ENCODE measurements at places on chromosomes 13 and 19. TPM values are rescaled to one million over a fixed set of nuclear protein-coding genes. Genes with fewer than 3 reads are reported as not detected.

LPAR2 gene
- total RNA-seq = 12.6 TPM

RFPL4A gene
- total RNA-seq = not detected

EGLN2 gene
- total RNA-seq = 81.3 TPM

ZNF382 gene
- 4.4 TPM for total RNA-seq

GIPC3 gene
- not detected for total RNA-seq

PCID2 gene
- 40.4 TPM for total RNA-seq

ATXN8OS gene
- not detected for total RNA-seq

C13orf42 gene
- not detected for total RNA-seq

IGFL1 gene
- 0.71 TPM for total RNA-seq

MYO1F gene
- total RNA-seq = 0.07 TPM

DNA sequence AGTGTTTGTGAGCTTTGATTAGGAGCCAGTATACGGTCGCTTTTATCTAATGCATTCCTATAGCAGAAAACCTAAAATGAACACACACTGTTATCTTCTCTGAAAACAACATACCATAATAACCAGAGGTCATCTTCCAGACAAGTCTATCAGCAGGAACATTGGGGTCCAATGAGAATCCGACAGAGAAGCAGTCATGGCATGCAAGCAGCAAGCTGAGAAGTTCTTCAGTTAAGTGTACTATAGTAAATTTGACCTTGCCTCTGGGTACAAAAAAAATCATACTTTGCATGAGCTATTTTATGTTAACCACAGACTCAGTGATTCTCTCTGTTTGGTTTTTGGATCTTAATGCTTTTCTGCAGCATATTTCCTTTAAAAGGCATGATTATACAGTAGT is 1505.1 kb downstream of the PCDH9 start:
- DNase-seq = no peak

GRCh38 chr13:76873445-76873844 is 12.8 kb downstream of the KCTD12 start:
- no peak for DNase-seq

- no peak for DNase-seq
Measured at GRCh38 chr19:16018106-16018755, 58.1 kb upstream of the TPM4 start.

- no peak for DNase-seq
Measured at GRCh38 chr13:24127116-24127631, 33.3 kb upstream of the SPATA13 start.

DNA sequence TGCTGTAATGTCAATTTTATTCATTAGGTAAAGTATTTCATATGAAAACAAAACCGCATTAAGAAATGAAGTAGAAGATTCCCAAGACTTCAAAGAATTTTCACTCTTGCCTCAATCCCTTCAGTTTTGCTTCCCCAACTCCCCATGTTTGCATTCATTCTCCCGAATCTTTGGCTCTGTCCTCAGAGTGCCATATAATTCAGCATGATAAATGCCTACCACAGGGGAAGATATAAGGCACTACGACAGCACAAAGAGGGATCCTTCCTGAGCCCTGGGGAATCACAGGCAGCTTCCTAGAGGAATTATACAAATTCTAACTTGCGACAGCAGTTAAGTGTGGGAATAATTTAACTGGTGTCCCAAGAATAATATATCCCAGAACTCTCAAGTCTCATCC is 68.5 kb downstream of the TSC22D1 start:
- no peak for DNase-seq

DNA sequence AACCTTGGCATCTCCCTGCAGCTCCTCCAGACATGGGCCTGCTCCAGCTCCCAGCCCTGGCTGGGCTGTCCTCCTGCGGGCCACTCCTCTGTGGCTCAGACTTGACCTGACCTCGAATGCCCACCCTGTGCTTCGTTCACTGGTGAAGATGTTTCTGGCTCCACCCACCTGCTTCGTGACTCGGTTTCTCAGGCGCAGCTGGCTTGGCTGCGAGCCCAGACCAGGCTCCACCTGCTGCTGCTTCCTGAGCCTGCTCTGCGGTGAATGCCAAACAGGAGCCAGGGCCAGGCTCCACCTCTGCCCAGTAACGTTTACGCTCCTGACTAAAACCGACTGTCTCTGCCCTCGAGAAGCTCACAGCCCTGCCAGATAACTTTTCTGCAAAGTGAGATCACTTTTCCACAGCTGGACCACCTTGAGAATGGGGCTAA is 8.9 kb upstream of the RSPH6A start:
- no peak for DNase-seq

GRCh38 chr13:46593398-46593797 is 40.4 kb downstream of the LRCH1 start:
- no peak for DNase-seq

- no peak for DNase-seq
Measured at GRCh38 chr13:48490241-48490640, 42.6 kb downstream of the RCBTB2 start.

- no peak for DNase-seq
Measured at GRCh38 chr19:49954933-49955332, 6.0 kb downstream of the SIGLEC11 start.

DNA sequence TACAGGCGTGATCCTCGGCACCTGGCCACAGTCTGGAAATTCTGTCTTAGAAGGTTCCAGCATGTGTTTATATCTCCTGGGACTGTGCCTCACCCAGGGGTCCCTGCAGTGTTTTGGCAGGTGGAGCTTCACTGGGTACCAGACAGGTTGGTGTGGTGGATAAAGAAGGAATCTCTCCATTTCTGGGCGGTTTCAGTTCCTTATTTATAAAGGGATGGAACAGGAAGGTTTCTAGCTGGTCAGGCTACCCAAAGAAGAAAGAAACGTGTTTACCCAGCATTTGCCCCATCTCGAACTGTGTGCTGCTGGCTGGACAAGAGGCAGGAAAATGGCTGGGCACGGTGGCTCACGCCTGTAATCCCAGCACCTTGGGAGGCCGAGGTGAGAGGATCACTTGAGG is 9.8 kb downstream of the PNPLA6 start:
- DNase-seq = no peak

All from foreskin keratinocyte (primary cell).